ENCODE measurements at places on chromosomes 1 and 21.

DNA sequence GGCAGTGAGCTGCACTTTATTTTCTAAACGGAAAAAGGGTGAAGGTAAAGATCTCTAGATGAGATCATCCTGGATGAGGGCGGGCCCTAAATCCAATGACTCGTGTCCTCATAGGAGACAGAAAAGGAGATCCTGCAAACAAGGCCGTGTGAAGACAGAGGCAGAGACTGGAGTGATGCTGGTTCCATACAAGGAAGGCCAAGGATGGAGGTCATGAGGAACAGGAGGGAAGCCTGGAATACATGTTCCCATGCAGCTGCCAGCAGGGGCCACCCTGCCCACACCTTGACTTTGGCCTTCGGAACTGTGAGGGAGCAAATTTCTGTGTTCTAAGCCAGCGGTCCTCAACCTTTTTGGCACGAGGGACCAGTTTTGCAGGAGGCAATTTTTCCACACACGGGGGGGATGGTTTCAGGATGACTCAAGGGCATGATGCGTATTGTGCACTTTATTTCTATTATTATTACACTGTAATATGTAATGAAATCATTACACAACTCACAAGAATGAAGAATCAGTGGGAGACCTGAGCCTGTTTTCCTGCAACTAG is 94.3 kb downstream of the PSMG1 start:
- no peak for DNase-seq

- no peak for DNase-seq
Observed at GRCh38 chr1:74395571-74395970, 116.8 kb downstream of the LRRC53 start.

DNA sequence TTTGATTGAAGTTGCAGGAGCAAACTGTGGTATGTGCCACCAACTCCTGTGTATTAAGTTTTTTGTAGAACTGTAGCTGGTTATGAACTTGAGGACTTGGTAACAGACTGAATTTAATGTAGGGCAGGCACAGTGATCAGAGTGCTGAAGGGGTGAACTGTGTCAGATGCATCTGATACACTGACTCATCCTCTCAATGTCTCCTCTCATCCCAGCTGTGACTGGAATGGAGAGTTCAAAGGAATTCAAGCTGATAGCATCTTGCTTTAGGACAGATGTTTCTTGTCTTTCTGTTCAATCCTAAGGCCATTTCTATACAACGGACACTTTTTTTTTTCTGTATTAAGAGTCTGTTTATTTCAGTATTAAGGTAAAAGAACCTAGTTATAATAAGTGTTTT is 25.0 kb upstream of the GBP1 start:
- DNase-seq = no peak

DNA sequence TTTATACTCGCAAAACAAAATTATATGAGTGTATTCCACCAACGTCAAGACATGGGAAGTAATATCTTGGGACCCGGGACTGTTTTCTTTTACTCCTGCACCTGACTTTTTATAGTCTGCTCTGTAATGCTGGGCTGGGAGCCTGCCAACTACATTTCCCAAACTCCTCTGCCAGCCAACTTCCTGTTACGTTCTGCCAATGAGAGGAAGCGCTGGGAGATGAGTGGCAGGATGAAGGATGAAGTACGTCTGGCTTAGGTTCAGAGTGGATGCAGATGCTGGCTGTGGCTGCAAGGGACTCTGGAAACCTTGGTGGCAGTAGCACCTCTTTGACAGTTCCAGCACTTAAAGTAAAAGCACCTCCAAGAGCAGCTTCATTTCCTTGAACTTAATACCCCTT is 59.6 kb downstream of the USP24 start:
- no peak for DNase-seq

DNA sequence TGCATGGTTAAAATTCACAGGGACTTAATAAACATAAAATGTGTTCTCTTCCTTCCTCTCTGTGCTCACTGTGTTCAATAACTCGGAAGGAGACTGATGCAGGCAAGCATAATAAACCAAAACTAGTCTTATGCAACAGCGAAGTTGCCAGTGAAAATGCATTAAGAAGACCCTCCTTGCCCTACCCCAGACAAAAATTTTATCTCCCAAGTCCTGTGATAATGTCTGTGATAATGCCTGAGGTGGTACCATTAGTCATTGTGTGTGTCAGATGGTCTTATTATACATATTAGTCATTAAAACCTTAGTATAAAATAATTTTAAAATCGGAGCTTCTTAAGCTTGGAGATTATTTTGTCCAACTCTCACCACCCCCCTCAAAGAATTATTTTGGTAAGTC is 97.8 kb downstream of the NGF start:
- no peak for DNase-seq

GRCh38 chr1:8352471-8352845 is 34.5 kb downstream of the SLC45A1 start:
- no peak for DNase-seq

DNA sequence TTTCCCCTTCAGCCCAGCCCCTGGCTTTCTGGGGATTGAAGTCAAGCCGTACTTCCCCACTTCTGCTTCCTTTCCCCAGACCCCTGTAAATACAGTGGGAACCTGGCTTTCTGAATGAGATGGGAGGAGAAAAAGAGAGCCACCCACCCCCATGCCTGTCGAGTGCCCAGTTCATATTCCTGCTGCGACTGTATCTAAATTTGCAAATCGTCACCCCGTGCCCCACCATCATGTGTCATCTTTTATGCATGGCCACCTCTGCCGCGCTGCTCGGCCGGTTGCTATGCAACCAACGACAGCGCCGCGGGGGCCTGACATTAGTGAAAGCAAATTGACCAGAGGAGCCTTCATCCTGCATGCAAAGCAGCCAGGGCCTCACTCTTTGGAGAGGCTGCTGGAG is 143.0 kb downstream of the ELAVL4 start:
- peak; percentile 45 for DNase-seq

DNA sequence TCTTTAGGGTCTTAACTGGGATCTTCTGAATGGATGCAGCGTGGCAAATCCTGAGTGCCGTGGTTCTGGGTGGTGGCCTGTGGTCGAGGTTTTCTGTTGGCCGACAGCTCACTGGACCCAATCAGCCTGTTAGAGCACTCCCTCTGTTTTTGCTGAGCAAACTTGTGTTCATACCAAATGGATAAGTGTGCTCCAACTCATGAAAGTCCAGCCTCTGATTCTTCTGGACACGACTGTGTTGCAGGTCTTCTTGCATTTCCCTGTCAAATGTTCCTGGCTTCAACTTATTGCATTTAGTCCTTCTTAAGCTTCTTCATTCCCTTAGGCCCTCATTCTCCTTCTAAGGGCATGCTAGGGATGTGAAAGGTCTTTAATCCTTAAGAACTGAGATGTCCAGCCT is 63.7 kb downstream of the AJAP1 start:
- DNase-seq = no peak

GRCh38 chr1:184191181-184191621 is 139.7 kb downstream of the TSEN15 start:
- DNase-seq = no peak

DNA sequence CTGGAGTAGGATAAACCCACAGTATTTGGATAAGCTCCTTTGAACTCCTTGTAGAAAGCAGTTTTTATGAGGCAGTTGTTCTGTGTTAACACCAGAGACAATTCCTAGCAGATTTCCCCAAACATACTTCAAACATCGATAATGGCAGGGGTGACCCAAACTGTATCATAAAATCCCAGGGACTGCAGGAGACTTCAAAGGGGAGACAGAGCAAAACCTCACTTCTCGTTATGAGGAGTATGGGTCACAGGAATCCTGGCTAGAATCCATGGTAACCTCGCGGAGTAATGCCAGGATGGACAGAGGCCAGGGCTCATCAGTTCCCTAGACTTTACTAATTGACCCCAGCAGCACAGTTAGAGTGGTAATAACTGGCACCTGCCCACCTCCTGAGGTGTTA is 148.0 kb downstream of the DHRS3 start:
- DNase-seq = no peak

- DNase-seq = peak; percentile 65
Observed at GRCh38 chr1:234214129-234214910, 158.9 kb upstream of the COA6 start.

DNA sequence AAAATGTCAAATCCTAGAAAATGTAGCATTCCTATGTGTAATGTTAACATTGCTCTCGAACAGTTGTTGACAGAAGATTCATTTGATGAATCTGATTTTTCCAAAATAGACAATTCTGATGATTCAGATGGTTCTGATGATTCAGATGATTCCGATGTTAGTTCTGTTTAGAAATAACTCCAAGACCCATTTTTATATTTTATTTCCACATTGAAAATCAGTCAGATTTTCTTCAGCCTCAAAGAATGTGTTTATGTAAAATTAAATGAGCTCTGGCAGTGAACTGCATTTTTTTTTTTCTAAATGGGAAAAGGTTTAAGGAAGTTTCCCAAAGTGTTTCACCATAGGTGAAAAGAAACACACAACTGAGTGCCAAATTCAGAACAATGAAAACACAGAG is 136.5 kb downstream of the TSEN15 start:
- no peak for DNase-seq

DNA sequence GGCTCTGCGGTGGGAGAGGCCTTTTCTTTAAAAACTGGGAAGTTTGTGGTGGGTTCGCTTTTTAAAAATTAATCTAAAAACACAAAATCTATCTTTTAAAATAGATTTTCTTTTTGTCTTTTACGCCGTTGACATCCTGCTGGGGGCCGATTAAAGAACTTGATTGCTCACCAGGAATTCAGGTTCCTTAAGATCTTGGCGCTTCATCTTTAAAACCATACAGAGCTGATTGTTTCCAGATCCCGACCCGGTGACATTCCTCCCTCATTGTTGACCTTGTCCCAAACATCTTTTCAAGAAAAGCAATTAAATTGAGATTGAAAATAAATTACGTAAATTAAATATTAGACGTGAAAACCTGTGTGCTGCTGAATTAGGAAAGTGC is 546 bp upstream of the ZNF697 start:
- no peak for DNase-seq

DNA sequence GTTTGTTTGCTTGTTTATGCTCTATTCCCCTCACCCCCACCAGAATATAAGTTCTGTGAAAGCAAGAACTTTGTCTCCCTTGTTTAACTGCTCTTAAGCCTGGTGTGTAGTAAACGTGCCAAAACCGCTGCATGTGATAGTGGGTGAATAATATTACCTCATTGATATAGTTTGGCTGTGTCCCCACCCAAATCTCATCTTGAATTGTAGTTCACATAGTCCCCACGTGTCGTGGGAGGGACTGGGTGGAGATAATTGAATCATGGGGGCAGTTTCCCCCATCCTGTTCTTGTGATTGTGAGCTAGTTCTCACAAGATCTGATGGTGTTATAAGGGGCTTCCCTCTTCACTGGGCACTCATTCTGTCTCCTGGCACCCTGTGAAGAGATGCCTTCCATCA is 7.6 kb downstream of the LRRC8B start:
- DNase-seq = no peak

DNA sequence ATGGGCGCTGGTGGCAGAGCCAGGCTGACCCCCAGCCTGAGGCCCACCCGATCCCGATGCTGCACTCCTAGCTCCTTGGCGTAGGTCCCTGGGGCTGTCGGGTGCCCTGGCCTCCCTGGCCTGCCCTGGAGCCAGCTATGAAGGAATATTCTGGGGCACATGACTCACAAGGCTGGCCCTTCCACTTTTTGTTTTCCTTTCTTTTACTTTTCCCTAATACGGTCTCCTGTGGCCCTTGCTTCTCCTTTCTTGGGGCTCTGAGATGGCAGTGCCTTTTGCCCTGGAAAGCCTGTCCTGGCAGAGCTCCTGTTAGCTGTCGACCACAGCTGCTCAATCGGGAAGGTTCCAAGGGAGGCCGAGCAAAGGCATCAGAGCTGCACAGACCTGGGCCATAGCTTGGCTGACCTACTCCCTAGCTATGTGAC is 22.1 kb downstream of the ARHGEF10L start:
- no peak for DNase-seq

- DNase-seq = no peak
Observed at GRCh38 chr1:234712891-234713305, 102.9 kb upstream of the IRF2BP2 start.

GRCh38 chr1:110264430-110264829 is 54.3 kb downstream of the KCNC4 start:
- no peak for DNase-seq

- DNase-seq = no peak
Observed at GRCh38 chr1:3226701-3227350, 157.8 kb downstream of the PRDM16 start.

- DNase-seq = no peak
Observed at GRCh38 chr1:156382561-156382960, 13.6 kb downstream of the RHBG start.

DNA sequence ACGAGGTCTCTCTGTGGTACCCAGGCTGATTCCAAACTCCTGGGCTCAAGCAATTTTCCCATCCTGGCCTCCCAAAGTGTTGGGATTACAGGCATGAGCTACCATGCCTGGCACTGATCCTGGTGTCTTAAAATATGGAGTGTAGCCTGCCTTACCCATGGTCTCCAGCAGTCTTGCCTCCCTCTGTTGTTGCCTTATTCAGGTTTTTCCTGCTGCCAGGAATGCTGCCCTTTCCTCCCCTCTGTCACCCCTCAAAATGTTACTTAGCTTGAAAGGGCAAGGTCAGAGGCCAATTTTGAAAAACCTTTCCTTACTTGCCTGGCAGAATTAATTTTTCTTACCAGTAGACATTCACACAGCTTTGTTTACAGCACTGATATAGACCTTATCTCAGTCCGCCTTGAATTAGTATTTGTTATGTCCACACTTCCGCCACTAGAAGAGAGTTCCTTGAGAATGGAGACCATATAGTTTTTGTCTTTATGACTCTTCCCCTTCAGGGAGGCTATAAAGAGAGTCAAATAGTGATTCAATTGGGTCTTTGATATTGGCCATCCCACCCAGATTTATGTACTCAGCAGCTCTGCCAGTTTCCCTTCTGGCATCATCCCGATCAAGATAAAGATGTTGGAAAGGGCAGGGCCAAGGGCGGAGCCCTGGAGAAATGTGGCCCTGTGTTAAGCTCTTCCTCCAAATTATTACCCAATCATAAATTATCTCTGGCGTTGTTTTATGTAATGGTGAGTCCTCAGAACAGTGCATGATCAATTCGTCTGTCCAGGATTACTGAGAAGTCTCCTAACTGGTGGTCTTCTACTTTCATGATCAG is 38.8 kb downstream of the C1orf21 start:
- no peak for DNase-seq

DNA sequence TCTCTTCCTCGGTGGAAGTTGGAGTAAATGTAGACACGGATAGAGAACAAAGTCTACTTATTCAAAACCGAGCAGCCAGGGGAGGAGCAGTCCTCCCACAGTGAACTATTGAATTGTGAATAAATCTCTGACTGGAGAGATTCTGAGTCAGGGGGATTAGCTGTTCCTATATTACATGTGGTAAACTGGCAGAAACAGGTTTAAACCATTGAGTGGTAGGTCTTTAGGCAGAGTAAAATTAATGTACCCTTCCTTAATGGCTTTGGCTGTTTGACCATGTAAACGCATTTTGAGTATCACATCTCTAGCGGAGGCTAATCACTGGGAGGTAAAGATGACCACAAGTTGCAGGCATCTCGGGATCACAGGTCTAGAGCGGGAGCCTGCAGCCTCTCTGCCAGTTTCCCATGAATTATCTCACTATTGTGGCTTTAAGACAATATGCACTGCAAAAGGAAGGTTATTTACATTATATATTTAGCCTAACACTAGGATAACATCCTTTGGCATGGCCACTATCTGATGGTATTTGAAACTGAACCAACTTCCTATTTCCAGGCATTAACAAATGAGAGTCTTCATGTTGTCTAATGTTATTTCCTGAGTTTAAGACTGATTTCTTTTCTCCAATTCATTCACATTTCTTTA is 7.9 kb upstream of the DISC1 start:
- no peak for DNase-seq
